ENCODE measurements at places on chromosomes 6 and 20.

- no peak for DNase-seq
These were observed 40.4 kb upstream of the KIF25 start for GRCh38 chr6:167956983-167957492.

DNA sequence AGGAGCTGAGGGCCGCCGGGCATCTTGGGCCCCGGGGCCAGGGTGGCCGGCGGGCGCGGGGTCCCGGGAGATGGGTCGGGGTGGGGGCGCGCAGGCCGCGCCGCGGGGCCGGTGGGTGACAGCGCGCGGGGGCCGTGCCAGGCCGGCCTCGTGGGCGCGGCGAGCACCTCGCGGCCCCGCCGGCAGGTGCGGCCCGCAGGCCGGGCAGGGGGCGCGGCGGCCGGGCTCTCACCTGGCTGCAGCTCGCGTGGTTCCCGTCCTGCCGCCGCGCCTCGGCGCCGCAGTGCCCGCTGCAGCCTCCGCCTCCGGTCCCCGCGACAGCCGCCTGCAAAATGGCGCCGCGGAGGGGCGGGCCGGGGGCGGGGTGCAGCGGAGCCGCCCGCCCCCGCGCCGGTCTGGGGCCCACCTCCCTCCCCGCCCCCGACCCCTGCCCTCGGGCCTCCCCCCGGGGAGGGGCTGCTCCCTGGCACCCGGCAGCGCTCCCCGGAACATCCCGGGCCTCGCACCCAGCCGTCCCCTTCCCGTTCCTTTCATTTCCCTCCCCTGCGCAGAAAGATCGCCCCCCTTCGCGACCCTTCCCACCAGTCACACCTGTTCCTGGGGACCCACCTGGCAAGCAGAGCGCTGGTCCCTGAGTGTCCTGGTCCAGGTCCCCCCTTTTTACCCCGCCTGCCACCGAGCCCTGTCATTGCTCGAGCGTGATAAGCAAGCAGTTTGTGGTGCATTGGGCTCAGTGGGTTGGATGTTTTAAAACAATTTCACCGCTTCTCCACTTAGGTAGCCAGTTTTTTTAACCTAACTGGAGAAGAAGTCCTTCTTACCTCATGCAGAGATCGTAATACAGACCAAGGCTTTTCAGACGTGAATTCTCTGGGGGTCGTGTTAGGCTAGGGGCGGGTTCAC, at the start of gene SLC23A2:
Gene SLC23A2, minus strand, starts transcription at position 337 of the 903 bp plus-strand sequence. CDS start 68,948 bp downstream, outside the sequence.
- no peak for DNase-seq

GRCh38 chr6:88246654-88247053, 80.5 kb upstream of the CNR1 start:
- peak; percentile 41 for DNase-seq

GRCh38 chr20:48791014-48791413, 36.8 kb downstream of the PREX1 start:
- no peak for DNase-seq

GRCh38 chr6:145865175-145865574, 50.6 kb upstream of the FBXO30 start:
- no peak for DNase-seq

Measured in HAP-1 (cell line).